ENCODE measurements at places on chromosomes 7 and 10. TPM values are rescaled to one million over a fixed set of nuclear protein-coding genes. Genes with fewer than 3 reads are reported as not detected.

HK1 gene
- total RNA-seq = 219 TPM

CRHR2 gene
- total RNA-seq = 0.19 TPM

SFR1 gene
- total RNA-seq = 6.0 TPM

FOXP2 gene
- 2.1 TPM for total RNA-seq

DNA sequence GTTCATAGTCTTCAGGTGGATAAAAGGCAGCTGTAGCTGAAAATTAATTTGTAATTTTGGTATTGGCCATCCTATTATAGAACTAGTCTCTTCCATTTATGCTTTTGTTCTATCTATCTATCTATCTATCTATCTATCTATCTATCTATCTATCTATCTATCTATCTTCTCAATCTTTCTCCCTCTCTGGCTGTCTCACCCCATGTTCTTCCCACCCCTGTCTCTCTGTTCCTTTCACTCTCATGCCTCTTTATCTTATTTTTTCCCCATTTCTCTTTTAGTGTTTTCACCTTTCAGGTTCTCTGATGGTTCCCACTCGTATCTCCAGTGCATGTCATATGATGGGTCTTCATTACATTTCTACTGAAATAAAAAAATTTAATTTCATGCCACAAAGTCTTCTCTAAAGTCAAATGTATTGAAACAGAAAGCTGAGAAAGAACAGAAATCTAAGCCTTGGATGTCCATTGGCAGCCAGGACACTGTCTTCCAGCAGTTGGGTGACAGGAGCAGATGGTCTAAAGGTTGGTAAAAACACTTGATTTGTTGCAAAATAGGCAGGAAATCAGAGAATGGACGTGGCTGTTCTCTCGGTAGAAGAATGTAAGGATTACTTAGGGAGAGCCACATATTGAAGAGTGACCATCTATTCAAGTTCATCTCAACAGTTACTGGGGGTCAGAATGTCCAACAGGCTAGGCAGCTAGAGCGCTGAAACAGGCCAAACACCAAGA is 127.0 kb downstream of the RELN start:
- H3K36me3 ChIP-seq = no peaks in the 10 kb centered on the region
- H3K27me3 ChIP-seq = no peaks in the 10 kb centered on the region
- no peak overlapping the region for H3K27ac ChIP-seq
- no peaks in the 10 kb centered on the region for H3K4me1 ChIP-seq
- DNase-seq = no peak

GRCh38 chr7:4133491-4134044 is 548.5 kb upstream of the FOXK1 start:
- DNase-seq = no peak
- H3K4me1 ChIP-seq = no peaks in the 10 kb centered on the region

Data from left ventricle myocardium inferior (tissue), 1 donor.